Stimulated activated CD4-positive, alpha-beta T cell treated with anti-CD3 and anti-CD28 coated beads, Interleukin-4, amount 100 ng/mL, for 1 hour (primary cell): ENCODE measurements at places on chromosomes 11 and 22.

- no peak for DNase-seq
Measured at GRCh38 chr22:45777046-45777851, 105.6 kb downstream of the ATXN10 start.

- no peak for DNase-seq
Measured at GRCh38 chr11:133829566-133829965, 15.7 kb downstream of the SPATA19 start.

GRCh38 chr22:27846910-27847309 is 45.4 kb upstream of the MN1 start:
- no peak for DNase-seq

DNA sequence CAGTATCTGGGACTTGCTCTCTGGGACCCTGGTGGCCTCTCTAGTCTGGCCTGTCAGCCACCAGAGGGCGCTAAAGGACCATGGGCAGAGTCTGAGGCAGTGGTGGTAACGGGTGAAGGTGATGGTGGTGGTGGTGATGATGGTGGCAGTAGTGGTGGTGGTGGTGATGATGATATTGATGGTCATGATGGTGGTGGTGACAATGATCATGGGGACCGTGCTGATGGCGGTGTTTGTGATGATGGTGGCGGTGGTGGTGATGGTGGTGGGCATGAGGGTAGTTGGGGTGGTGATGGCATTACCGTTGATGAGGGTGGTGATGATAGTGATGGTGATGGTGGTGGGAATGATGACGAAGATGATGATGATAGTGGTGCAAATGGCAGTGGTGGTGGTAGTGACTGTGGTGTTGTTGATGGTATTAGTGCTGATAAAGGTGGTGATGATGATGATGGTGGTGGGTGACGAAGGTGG is 16.0 kb downstream of the TRPM5 start:
- peak; percentile 88 for DNase-seq

GRCh38 chr11:7448201-7448600 is 37.1 kb upstream of the OLFML1 start:
- no peak for DNase-seq

DNA sequence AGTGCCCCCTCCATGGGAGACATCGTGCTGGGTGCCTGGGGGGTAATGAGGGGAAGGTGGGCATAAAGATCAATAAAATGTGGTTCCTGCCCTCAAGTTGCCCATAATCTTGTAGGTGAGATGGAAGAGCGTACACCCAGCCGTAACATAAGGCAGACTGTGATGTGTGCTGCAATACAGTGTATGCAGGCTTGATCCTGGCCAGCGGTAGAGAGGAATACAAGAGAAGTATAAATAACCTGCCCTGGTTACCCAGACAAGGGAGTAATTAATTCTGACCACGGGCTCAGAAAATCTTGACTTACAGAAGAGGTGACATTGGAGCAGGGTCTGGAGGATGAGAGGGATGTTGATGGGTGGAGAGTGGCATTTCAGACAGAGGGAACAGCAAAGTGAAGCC is 43.7 kb downstream of the TECTA start:
- no peak for DNase-seq

- DNase-seq = no peak
Measured at GRCh38 chr11:94224078-94224477, 80.3 kb upstream of the IZUMO1R start.
